ENCODE measurements at places on chromosomes 16 and 17.
A peak's percentile ranks its signal among the peaks of the same experiment; 100 is the strongest.

- no peak for DNase-seq
Observed at GRCh38 chr16:67407176-67407787, 9.0 kb downstream of the ZDHHC1 start.

- no peak for DNase-seq
Observed at GRCh38 chr17:83009414-83010205, 69.8 kb upstream of the METRNL start.

- DNase-seq: no peak
Observed at GRCh38 chr17:10332515-10332914, 40.3 kb downstream of the MYH13 start.

GRCh38 chr16:51053775-51054174, 97.3 kb downstream of the SALL1 start:
- no peak for DNase-seq

DNA sequence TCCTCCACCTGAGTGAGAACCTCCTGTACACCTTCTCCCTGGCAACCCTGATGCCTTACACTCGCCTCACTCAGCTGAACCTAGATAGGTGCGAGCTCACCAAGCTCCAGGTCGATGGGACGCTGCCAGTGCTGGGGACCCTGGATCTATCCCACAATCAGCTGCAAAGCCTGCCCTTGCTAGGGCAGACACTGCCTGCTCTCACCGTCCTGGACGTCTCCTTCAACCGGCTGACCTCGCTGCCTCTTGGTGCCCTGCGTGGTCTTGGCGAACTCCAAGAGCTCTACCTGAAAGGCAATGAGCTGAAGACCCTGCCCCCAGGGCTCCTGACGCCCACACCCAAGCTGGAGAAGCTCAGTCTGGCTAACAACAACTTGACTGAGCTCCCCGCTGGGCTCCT, 679 bp downstream of the GP1BA start:
- no peak for DNase-seq

DNA sequence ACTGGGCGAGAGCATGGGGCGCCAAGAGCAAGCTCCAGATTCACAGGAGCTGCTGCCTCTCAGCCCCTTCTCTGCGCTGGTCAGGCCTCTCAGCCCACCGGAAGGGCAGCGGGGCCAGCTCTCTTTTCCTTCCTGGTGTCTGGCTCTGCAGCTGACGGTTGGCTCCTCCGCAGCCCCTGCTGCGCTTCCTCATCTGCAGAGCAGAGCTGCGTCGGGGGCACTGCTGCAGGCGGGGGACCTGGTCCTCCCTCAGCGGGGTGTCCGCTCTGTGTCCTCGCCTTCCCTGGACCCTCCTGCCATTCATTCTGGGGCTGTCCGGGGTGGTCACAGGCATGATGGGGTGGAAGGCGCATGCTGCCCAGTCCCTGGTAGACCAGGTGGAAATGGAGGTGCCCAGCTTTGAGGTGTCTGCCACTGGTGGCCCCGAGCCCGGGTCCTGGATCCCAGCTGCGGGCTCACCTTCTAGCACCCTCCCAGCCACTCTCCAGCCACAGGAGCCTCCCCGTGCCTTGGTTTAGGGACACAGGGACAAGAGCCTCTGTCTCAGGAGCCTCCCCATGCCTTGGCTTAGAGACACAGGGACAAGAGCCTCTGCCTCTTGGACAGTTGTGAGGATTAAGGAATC, 84.8 kb downstream of the IRF8 start:
- peak; percentile 69 for DNase-seq

- DNase-seq: no peak
Observed at GRCh38 chr17:19883537-19884215, 15.9 kb upstream of the ULK2 start.
